NCI-H1092 (cell line): ENCODE measurements at places on chromosomes 7 and 10.

GRCh38 chr7:12584930-12585329 is 14.4 kb downstream of the SCIN start:
- DNase-seq, result no peak

- no peak for DNase-seq
Observed at GRCh38 chr7:34751725-34752643, 94.0 kb downstream of the NPSR1 start.

- DNase-seq, result no peak
Observed at GRCh38 chr10:60048091-60048501, 141.7 kb upstream of the CCDC6 start.

DNA sequence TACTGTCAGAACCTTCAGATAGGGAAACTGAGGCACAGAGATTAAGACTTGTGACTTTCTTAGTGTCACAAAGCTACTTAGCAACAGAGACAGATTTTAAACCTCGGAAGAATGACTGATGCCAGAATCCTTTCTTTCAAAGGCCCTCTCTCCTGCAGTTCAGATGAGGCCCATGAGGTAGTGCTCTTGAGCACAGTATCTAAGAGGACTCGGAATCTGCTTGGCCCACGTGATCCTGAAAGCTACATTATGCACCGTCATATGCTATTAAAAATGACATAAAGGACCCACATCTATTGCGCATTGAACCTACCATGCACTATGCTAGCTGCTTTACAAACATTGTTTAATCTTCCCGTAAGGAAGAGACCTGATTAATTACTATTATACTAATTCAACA is 355.9 kb downstream of the SFMBT2 start:
- DNase-seq, result no peak

GRCh38 chr7:34596887-34597286 is 61.1 kb upstream of the NPSR1 start:
- no peak for DNase-seq

GRCh38 chr10:126670895-126671261 is 385 bp upstream of the C10orf90 start:
- DNase-seq, result no peak

DNA sequence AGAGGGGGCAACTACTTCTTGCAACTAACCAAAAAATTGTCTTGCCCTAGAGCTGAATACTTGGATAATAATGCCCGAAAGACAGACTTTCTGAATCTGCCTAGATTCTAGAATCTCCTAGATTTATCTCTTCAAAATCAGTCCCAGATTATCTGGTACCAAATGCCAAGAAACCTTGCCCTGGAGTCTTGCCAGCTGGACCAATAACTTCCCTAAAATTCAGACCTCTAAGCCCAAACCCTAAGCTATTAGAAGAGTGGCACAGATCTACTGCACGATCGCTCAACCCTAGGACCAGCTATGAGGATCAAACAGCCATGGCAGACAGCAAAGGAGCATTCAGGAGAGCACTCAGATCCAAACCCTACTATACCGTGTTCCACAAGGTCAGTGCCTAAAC is 45.0 kb downstream of the ARMH3 start:
- no peak for DNase-seq

GRCh38 chr10:121722665-121723064 is 124.4 kb upstream of the FGFR2 start:
- DNase-seq, result no peak

- no peak for DNase-seq
Observed at GRCh38 chr10:3002304-3002703, 65.0 kb upstream of the PFKP start.

DNA sequence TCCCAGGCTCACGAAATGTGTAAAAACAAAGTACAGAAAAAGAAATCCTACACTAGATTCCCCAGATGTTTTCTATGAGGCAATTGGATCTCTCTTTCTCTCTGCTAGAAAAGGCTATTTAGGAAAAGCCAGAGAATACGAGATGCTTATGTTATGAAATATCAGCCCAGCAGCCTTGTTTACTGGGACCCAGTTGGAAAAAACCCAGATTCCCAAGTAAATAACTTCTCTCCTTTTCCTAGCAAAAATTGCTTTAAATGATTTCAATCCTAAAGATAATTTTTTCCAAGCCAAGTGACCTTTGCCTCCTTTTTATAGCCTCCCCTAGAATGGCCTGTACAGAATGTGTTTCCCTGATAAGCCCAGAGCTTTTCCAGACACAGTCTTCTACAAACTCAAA is 199.3 kb downstream of the PLXNA4 start:
- no peak for DNase-seq

DNA sequence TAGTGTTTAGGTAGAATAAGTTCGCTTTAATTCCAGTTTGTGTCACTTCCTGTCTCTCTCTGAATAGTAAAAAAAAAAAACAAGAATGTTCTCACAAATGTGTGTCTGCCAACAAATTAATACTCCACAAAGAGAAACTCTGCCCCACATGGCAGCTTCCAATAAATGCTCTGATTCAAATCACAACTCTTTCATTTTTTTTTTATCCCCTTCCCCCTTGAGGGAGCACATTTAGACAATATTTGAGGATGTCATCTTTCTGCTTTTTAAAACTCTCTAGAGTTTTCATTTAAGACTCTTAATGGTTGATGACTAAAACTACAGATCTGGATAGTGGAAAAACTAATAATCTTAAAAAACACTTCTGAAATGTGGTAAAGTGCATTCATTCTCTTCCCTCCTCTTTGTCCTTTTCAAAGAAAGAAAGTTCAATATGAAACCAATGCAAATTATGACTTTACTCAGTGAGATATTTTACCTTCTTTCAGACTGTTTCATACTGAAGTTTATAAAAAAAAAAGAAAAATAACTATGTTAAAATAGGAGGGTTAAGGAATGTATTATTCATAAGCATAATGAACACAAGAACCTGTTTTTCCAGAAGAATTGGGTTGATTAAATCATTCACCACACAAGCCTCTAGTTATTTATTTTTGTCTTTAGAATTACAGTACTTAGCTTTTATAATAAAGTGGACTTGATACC is 42.3 kb downstream of the ARID5B start:
- no peak for DNase-seq

- no peak for DNase-seq
Observed at GRCh38 chr10:101763141-101763846, 12.6 kb downstream of the FGF8 start.

DNA sequence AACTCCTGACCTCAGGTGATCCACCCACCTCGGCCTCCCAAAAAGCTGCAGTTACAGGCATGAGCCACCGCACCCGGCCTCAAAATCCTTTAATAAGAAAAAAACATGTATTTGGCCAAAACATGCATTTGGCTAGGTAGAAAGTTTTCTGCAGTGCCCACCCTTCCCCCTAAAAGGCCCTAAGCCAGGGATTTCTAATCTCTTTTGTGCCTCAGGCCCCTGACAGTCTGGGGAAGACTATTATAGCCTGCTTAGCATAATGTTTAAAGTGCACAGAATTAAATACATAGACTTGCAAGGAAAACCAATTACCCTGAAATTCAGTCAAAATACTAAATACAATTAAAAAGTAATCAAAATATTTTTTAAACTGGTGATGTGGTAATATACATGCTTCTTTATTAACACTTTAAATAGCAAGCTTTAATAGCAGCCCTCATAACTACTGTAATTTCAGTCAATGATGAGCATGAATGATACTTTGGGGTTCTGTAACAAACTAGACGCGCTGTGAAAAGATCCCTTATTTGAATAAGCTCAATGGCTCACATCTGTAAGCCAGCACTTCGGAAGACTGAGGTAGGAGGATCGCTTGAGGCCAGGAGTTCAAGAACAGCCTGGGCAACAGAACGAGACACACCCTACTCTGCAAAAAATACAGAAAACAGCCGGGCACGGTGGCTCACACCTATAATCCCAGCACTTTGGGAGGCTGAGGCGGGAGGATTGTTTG is 29.9 kb downstream of the SPDYE6 start:
- DNase-seq, result no peak

GRCh38 chr7:117970801-117971200 is 97.6 kb upstream of the CTTNBP2 start:
- no peak for DNase-seq

GRCh38 chr7:128209229-128210035 is 31.6 kb upstream of the LEP start:
- peak; percentile 65 for DNase-seq

GRCh38 chr7:86664486-86664885 is 20.8 kb downstream of the GRM3 start:
- no peak for DNase-seq

DNA sequence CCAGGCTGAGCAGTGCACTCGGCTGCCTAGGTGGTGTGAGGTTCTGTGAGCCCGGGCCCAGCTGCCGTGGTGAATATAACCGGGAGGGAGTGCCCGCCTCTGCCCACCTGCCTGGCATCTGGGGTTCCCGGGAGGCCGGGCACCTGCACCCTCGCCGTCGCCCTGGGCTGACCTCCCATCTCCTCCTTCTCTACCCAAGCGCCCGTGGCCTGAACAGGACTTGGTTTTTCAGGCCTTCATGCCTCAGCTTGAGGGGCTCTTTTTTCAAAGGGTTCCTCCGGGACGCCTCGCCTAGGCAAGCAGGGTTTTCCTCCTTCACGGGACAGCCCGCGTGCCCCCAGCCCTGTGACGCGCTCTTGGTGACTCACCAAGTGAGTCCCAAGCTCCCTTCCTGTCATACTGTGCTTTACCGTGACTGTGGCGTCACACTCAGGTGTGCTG is 9.9 kb downstream of the INPP5A start:
- DNase-seq, result no peak

- no peak for DNase-seq
Observed at GRCh38 chr10:96041146-96041545, 2.2 kb upstream of the CCNJ start.

DNA sequence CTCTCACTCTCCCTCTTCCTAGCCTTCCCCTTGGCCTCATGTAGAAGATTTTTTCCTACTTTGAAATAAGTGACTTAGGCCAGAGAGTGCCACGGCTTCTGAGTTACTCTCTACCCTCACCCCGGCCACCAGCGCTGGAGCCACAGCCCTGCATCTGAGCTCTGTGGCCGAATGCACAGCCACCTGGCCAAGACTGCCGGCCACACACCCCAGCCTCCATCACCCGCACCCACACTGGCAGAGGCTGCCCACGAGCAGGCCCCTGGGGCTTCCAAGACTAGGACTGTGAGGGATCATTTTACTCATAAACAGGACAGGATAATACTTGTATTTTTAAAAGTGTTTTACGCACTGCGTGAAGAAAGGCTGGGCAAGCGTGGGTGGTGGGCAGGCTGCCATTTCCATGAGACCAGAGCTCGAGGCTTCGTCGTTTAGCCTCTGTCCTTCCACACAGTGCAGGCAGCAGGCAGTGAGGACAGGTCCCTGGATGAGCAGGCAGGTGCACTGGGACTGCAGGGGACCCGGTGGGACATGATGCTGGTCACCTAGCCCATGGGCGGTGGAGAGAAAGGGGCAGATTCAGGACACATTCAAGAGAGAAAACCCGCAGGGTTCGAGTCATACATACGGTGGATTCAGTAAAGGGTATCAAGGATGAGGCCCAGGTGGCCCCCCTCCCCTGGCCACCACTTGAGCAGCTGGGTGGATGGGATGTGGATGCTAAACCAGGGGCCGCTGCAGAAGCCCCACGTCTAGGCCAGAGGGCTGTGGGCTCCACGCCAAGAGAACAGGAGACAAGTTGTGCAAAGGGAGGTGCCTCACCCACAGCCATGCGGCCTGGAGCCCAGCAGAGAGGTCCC is 35.5 kb upstream of the RNF32 start:
- no peak for DNase-seq

- no peak for DNase-seq
Observed at GRCh38 chr10:30359373-30360206, 10.5 kb upstream of the MTPAP start.

DNA sequence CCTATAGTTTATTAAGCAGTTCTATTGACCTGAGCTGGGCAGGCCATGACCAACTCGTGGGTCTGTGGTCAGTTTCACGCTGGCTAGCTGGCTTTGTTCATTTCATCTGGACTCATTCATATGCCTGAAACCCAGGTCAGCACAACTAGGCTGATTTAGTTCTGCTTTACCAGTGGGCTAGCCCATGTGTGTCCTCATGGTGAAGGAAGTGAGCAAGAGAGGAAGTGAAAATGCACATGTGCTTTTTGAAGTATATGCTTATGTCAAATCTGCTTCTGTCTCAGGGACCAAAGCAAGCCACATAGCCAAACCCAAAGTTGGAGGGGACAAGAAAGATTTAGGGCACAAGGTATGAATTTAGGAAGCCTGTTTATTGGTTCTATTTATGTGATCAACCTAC is 154.5 kb downstream of the RNF133 start:
- no peak for DNase-seq

DNA sequence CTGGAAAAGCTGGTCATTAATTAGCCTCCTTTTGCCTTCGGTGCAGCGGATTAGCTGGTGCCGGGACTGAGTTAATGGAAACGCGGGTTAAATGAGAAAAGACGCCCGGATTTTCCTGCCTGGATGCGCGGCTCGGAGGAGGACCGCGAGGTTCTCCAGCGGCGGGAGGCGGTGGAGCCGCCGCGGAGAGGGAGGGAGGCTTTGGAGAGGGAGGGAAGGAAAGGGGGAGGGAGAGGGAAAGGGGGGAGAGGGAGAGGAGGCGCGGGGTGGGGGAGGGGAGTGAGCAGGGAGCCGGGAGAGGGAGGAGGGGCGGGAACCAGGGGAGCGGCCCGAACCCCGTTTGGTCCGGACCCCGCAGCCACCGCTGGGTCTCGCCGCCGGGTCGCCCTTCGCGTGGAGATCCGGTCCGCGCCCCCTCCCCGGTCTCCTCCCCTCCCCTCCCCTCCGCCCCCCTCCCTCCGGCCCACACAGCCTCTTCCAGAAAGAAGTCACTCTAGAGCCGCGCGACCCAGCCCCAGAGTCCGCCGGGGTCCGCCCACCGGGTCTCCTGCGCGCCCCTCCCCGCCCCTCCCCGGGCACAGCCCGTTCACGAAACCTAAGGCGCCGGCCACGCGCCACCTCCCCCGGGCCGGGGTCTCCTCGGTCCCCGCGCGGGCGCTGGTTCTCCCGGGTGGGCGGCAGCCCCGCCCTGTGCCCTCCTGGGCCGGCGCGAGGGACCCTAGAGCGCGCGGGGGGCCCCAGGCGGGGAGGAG is 347.5 kb downstream of the DNAJB6 start:
- no peak for DNase-seq

- DNase-seq, result no peak
Observed at GRCh38 chr7:92563345-92563744, 26.8 kb downstream of the FAM133B start.

DNA sequence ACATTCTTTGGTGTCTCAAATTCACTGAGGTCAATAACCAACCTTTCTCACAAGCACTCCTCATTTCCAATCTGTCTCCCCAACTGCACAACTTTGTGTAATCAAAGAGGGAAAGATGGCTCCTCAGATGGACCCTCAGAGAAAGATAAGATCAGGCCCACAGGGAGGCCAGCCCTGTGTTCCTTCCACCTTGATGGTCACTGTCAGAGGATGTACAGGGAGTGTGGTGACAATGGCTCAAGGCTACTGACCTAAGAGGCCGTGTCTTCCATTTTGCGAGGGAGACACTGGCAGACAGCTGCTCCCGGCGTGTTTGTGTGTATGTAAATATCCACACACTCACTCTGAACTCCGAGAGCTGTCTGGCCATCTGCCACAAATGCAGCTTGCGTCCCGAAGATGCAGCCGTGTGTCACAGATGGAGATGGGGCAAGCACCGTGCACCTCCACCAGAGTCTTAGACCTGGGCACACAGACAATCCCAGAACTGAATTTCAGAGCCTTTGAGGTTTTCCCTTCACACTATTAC is 712.1 kb upstream of the NRP1 start:
- DNase-seq, result no peak
